ENCODE measurements at places on chromosomes 6 and 20.

GRCh38 chr20:61435184-61435822 lies 183.2 kb downstream of the CDH4 start:
- no peak for DNase-seq

DNA sequence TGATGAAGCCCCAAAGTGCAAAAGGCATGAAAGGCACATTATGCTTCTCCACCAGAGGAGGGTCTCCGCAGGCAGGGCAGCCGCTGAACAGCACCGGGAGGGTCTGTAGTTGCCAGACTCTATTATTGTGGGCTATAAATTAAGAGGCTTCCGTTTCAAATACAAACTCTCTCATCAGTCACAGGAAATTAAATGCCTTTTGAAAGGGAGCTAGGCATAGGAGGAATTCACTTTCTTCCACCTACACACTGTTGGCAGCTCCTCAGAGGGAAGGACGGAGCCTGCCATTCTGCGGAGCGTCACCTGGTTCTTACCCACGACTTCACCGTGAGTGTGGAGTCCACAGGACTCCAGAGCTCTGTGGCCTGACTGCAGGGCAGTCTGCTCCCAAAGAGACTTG lies 140.8 kb upstream of the AGPAT4 start:
- DNase-seq = no peak

- DNase-seq = peak; percentile 51
These were observed 182.6 kb downstream of the RNGTT start for GRCh38 chr6:88780714-88781389.

DNA sequence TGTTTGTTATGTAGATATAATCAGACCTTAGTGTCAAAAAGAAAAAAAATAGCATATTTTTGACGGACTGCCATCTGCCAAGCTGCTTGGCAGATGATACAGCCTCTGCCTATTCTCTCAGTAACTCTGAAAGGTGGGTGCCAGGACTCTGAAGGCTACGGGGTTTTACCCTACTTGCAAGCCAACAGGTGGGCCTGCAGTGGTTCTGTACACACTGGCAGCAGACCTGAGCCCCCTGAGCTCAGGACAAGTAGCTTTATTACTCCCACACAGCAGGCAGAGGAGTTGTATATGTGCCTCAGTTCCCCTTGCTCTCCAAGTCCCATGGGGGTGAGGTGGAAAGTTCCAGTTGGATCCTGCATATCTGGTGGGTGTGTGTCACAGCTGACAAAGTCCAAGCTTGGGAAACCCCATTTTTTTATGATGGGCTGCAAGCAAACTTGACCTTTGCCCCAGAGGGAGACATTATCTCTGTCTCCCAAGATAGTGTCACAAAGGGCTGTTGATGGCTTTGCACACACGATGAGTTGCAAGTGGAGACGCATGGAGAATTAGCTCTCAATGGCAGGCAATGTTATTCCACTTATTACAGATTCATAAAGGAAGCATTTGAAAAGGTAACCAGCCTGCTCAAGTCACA lies 20.5 kb upstream of the AFDN start:
- DNase-seq = no peak

GRCh38 chr6:12012558-12013306 lies 620 bp downstream of the HIVEP1 start:
- DNase-seq = peak; percentile 75

- DNase-seq = no peak
These were observed 540.0 kb downstream of the KHDRBS2 start for GRCh38 chr6:61745994-61746393.

GRCh38 chr6:128990915-128991314 lies 108.0 kb downstream of the LAMA2 start:
- DNase-seq = no peak

- no peak for DNase-seq
These were observed 22.3 kb downstream of the LAMA5 start for GRCh38 chr20:62344782-62345181.

DNA sequence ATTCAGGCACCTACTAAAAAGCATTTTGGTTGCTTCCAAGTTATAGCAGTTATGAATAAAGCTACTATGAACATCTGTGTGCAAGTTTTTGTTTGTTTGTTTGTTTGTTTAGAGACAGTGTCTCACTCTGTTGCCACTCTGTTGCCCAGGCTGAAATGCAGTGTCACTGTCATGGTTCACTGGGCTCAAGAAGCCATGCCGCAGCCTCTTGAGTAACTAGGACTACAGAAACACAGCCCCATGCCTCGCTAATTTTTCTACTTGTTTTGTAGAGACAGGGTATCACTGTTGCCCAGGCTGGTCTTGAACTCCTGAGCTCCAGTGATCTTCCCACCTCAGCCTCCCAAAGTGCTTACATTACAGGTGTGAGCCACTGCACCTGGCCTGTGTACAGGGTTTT lies 795.9 kb downstream of the EPHA7 start:
- DNase-seq = no peak

GRCh38 chr20:14422892-14423291 lies 85.5 kb upstream of the FLRT3 start:
- no peak for DNase-seq
